ENCODE measurements at places on chromosomes 1 and 21.
A peak's percentile ranks its signal among the peaks of the same experiment; 100 is the strongest.

- DNase-seq = no peak
Measured at GRCh38 chr1:206715120-206715519, 30.4 kb downstream of the MAPKAPK2 start.

DNA sequence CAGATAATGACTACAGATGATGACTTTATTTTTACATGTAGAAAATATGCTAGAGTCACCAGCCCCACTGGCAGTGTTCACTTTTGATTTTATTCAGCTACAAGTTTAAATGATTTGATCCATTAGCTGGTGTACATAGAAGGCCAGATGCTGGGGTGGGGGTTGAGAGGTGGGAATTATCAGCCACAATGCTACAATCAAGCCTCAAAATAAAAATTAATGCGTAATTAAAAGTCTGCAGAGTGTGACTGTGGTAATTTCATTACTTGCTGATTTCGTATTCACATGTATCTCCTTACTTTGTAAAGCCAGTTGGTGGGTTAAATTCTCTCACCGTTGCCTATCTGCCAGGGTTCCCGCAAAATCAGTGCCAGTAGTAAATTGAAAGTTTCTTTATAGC lies 109.3 kb downstream of the GALNT2 start:
- no peak for DNase-seq

DNA sequence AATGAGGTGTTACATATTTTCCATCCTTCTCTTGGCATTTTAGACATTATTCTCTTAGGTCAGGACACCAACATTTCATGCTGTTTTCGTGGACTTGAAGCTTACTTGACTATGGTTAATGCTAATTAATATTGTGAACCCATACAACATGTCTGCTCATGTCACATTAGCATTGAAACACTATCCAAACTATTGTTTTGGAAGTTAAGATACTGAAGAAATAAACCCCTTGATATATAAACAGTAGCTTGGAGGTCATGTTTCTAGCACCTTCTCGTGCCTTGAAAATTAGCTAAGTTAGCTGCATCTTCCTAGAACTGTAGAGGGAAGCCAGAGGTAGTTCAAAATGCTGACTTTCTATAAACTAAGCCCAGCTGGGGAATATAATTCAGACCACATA lies 288.8 kb downstream of the LTN1 start:
- no peak for DNase-seq

GRCh38 chr1:80926531-80926930 lies 874.2 kb upstream of the ADGRL2 start:
- peak; percentile 3 for DNase-seq

GRCh38 chr1:9985001-9985400 lies 12.0 kb upstream of the RBP7 start:
- DNase-seq = no peak

DNA sequence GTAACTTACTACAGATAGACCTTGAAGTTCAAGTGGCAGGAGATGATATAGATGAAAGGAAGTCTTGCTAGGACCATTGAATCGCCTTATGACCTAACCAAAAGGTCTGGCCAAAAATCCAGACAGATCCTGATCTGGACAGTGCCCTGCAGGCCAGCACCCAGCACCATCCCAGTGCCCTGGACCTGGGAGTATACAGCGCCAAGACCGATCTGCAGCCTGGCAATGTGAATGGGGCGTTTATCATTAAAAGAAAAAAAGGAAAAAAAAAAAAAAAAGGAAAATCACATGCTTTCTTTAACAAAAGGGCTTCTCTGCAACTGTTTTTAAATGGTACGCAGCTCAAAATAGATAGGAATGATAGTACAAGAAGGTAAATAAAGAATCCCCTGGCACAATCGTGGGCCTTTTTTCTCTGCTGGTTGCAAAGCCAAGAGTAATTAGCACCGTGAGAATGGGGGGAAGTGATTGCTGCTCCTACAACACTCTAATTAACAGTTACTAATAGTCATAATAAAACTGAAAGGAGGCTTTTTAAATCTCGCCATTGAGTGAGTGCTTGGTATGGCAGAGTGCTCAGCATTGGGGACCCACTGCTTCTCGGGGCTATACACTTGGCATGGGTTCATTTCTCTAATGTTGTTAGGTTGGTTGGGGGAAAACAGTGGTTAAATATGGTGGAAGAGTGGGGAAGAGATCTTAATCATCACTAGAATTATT lies 146.7 kb downstream of the KAZN start:
- no peak for DNase-seq

- DNase-seq = peak; percentile 91
Measured at GRCh38 chr1:244322791-244323521, 128.8 kb downstream of the ADSS2 start.

- no peak for DNase-seq
Measured at GRCh38 chr21:35357041-35357780, 308.1 kb upstream of the RUNX1 start.

- no peak for DNase-seq
Measured at GRCh38 chr1:223763251-223763650, 50.9 kb downstream of the CAPN2 start.

DNA sequence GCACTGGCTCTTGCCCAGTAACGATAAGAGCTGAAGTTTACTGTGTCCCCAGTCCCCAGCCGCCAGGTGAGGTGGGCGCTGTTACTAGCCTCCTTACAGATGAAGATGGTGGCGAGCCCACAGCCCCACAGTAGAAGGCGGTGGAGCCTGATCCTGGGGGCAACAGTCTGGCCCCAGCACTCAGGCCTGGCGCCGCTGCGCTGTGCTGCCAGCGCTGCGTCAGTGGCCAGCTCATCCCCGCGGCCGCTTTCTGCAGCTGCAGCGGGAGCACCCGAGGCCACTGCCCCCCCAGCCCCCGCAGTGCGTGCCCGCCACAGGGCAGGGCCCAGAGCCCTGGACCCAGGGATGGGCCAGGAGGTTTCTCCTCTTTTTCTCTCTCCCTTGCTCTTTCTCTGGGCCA lies 13.3 kb downstream of the H6PD start:
- no peak for DNase-seq

DNA sequence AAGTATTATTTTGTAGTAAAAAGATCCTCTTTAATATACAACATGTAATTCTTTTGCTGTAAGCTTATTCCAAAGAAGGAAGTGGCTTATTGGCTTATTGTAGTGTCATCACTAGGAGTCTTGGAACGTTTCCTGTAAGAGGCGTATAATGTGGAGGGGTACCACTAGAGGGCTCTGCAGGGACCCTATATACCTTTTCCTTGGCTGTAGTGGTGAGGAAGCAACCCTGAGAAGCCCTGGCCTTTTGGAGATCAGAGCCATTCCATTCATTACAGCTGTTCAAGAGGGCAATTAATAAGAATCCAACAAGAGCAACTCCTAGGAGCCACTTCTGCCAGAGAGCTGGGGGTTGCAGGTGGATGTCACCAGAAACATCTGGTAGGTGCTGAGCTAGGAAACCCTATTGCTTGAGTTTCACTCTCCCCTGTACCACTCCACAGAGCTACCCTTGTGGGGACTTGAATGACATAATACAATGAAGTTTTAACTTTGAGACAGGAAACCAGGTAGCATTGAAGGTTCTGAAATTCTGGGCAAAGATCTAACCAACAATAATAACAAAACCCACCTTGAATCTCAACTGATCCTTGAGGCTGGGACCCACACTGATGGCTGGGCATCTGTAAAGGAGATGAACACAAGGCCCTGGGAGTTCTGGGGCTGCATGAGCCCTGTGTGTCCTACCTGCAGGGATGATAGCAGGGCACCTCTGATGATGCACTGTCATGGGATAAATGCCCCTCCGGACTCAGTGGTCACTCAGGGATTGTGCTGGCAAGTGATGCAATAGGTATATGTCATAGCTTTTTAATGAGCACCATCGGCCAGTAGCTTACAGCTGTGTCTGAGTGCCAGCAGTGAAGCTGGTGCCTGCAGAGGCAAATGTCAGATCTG lies 160.2 kb upstream of the COA6 start:
- peak; percentile 10 for DNase-seq

All from fibroblast of upper back skin (primary cell).